ENCODE measurements at places on chromosomes 2 and 18.

GRCh38 chr18:75350512-75350839 lies 77.0 kb downstream of the SMIM21 start:
- DNase-seq = no peak

- DNase-seq = no peak
These were observed 133.6 kb downstream of the BCL2 start for GRCh38 chr18:63185984-63186383.

DNA sequence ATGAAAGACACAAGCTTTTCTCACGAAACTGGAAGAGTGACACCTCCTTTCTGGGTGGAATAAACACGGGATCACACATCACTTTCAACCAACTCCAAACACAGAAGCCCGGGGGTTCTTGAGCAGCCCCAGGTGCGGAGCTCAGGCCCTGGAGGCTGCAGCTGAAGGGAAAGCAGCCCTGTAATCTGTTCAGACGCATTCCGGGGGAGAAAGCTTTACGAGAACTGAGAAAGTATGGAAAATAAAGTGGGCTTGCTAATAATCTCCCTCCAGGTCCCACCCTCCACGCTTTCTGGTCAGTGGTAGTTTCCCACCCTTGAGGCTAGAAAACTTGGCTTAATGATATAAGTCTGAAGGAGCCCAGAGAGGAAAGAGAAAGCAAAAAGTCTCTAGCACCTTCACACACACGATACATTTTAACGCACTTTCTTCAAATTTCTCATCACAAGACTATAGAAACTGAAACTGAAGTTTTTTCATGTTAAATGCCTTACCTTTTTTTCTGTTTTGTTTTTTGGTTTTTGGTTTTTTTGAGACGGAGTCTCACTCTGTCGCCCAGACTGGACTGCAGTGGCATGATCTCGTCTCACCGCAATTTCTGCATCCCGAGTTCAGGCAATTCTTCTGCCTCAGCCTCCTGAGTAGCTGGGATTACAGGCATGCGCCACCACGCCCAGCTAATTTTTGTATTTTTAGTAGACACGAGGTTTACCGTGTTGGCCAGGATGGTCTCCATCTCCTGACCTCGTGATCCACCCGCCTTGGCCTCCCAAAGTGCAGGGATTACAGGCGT lies 141.3 kb downstream of the AFF3 start:
- DNase-seq = no peak

- DNase-seq = no peak
These were observed 73.3 kb upstream of the OTOS start for GRCh38 chr2:240213476-240214421.

GRCh38 chr18:55302167-55302833 lies 285.7 kb downstream of the TCF4 start:
- no peak for DNase-seq

Measured in left kidney (tissue), 8 donors.